ENCODE measurements at places on chromosomes 1 and 21.

DNA sequence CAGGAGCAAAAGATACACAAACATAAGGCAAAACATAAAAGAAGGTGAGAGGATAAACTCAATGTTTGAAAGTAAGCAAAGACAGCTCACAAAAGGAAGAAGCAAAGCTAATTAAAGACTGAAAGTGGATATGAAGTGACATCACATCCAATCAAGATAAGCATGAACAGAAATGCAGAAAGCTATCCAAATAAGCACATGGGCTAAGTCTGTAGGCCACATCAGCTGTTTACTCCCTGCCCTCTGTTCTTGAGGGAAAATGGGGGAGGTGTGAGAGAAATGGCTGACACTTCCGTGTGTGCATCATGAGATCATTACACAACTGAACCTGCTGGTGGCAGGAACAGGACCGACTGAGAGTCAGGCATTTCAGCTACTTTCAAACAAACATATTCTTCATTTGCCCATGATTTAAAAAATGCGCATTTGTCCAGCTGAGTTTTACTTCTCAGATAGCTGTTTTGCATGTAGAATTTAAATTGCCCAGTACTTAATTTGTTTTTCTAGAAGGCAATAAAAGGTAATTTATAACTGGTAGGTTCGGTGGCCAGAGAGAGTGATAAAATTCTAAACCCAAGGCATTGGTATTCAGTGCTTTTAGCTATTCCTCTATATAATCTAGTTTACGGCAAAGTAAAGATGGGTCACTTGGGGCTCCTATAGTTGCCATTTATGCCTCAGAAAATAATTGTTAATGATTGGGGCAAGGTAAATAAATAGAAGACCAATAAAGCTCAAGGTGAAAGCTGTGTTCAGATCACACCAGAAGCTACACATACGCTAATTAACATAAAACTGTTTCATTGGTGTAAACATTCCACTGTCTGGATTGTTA lies 27.2 kb upstream of the MAN1A2 start:
- peak; percentile 13 for DNase-seq

DNA sequence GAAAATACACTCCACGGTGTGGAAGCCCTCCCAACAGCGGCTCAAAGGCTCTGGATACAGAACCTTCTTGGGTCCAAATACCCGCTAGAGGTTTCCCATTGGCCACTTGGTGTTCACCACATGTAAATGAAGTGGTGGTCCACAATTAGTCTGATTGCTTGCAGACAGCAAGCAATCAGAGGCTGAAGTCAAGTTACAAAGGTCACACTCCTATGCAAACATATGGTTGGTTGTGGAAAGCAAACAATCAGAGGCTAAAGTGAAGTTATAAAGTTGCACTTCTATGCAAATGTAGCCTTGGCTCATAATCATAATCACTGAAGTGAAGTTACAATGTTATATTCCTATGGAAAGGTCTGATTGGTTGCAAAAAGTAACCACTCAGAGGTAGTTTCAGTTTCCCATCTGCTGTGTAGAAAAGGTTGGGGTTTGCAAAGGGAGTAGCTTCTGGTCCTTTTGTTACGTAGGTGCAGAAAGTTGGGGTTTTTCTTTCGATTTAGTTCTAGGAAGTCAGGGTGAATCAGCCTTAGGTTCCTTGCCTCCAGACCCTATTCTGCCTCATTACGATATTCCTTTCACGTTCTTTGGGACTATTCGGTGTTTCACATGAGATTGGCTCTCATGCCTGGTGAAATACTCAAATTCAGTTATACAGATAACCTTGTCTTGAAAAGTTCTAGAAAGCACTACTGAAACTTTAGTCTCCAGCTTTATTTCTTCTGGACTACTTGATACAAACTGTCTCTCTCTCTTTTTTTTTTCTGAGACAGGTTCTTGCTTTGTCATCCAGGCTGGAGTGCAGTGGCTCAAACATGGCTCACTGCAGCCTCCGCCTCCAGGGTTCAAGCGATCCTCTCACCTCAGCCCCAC lies 36.7 kb upstream of the MTF2 start:
- DNase-seq = no peak

DNA sequence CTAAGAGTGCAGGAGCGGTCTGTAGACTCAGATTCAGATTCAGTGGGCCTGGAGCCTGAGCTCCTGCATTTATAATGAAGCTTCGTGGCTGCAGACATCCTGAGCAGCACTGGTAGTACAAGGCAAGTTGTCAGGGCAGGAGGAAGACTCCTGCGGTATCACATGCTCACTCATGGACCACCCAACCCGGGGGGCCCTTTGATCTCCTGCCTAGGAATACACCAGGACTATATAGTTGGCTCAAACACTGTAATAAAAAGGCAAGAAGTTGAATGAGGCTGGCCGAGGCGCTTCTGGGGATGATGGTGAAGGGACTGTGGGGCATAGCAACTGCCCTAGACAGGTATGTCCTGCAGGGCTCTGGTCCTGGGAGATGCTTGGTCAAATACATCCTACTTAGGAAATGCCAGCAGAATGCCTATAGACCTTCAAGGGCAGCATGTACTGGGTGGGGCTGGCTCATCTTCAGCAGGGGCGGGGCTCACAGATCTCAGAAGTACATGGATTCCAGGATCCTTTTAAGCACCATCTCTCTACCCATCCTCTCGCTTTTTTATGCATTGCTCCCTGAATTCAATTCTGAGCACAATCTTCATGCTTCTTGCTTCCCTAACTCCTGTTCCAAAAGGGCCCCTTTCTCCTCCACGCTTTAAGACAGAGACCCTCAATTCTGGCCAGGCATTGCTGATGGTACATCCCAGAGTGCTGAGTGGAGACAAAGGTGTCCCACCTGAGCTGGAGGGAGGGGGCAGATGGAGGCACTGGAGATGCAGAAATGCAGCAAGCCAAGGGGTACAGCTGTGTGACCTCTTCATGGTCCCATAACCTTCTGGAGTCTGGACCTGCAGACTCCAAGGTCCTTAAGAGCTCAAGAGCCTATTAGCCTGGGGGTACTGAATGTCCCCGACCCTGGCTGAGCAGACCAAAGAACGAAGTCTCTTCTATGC lies 2.1 kb upstream of the RAP1GAP start:
- DNase-seq = no peak

- no peak for DNase-seq
Observed at GRCh38 chr1:84356881-84357280, 41.4 kb upstream of the DNASE2B start.

GRCh38 chr1:61865646-61866220 lies 123.5 kb downstream of the PATJ start:
- DNase-seq = no peak

GRCh38 chr1:92026806-92027205 lies 3.0 kb upstream of the EPHX4 start:
- DNase-seq = no peak

GRCh38 chr1:62995173-62995572 lies 211.2 kb downstream of the ATG4C start:
- DNase-seq = no peak

Measured in NCI-H510A (cell line).